ENCODE measurements at places on chromosomes 16 and 17. TPM values are rescaled to one million over a fixed set of nuclear protein-coding genes. Genes with fewer than 3 reads are reported as not detected.

- no peak for DNase-seq
These were observed 115.6 kb upstream of the CDH5 start for GRCh38 chr16:66250686-66251431.

DNA sequence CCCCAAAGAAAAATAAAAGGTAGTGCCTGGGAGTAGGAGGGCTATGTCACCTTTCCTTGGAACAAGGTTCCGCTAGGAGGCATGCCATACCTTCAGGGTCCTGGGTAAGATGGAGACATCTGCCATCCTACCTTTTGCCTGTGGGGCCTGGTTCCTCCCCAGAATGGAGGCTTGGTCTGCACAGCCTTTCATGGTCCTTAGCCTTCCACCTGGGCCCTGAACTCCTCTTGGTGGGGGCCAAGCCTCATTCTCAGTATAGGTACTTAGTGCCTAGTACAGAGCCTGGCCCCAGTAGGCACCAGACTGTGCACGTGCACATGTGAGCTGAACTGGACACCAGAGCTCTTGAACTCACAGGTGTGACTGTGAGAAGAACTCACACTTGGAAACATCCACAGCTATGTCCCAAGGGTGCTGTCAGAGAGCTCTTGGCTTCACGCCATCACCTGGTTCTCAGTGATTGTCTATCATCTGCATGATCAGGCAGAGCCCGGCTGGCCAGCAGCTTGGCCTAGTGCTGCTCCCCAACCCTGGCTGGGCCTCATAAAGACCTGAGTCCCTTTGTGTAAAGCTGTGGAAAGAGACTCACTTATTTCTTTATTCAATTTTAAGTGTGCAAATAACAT lies 143.2 kb downstream of the SOCS1 start:
- no peak for DNase-seq

- DNase-seq: no peak
These were observed 3.5 kb upstream of the CDYL2 start for GRCh38 chr16:80807906-80808305.

KRTAP4-5 gene
- total RNA-seq: not detected

DNA sequence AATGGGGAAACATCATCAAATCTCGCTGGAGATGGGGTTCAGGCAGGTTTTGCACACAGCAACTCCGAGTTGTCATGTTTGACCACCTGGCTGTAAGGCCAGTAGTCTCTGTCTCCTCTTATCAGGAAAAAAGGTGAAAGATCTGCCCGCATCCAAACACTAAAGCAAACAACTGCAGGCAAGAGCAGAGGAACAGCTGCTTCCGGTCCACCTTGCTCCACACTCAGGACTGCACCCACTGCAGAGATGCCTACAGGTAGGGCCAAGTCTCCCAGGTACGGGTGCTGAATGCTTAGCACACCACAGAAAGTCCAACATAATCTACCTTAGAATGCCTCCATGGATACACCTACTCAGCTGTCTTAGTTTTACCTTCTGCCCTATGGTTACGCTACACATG lies 7.3 kb downstream of the TEX2 start:
- DNase-seq: no peak

- DNase-seq: no peak
These were observed 5.3 kb upstream of the NPIPB7 start for GRCh38 chr16:28477311-28477920.

NTN1 gene
- 1.2 TPM for total RNA-seq

GRCh38 chr17:56751145-56751738 lies 82.5 kb downstream of the C17orf67 start:
- DNase-seq: no peak

Measured in epithelial cell of proximal tubule (primary cell).